ENCODE measurements at places on chromosomes 5 and 9. TPM values are rescaled to one million over a fixed set of nuclear protein-coding genes. Genes with fewer than 3 reads are reported as not detected.

Gene LMX1B
- total RNA-seq: not detected

Gene ADAM19
- 103 TPM for total RNA-seq

Gene ZNF474
- total RNA-seq: not detected

Gene MYMK
- total RNA-seq: not detected

Gene ROR2
- 0.17 TPM for total RNA-seq

Gene FBN2
- not detected for total RNA-seq

Gene TAF1L
- total RNA-seq: not detected

Gene GPR151
- not detected for total RNA-seq

Gene LECT2
- total RNA-seq: not detected

Gene SLC38A9
- total RNA-seq: 27.7 TPM

Gene TMEM232
- 1.7 TPM for total RNA-seq

Gene TXN
- 165 TPM for total RNA-seq

Gene SMIM27
- total RNA-seq: 21.2 TPM

Gene RASGEF1C
- not detected for total RNA-seq
